ENCODE measurements at places on chromosomes 6 and 20.

DNA sequence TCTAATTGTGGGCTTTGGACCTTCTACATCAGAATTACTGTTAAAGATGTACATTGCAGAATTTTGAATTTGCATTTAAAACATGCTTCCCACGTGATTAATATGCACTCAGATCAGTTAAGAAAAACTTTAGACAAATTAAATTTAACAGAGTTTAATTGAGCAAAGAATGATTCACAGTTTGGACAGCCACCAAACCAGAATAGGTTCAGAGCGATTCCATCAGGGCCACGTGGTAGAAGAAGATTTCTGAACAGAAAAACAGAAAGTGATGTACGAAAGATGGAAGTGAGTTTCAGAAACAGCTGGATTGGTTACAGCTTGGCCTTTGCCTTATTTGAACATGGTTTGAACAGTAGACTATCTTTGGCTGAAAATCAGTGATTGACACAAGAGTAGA lies 704.2 kb upstream of the MAP3K7 start:
- no peak for DNase-seq

DNA sequence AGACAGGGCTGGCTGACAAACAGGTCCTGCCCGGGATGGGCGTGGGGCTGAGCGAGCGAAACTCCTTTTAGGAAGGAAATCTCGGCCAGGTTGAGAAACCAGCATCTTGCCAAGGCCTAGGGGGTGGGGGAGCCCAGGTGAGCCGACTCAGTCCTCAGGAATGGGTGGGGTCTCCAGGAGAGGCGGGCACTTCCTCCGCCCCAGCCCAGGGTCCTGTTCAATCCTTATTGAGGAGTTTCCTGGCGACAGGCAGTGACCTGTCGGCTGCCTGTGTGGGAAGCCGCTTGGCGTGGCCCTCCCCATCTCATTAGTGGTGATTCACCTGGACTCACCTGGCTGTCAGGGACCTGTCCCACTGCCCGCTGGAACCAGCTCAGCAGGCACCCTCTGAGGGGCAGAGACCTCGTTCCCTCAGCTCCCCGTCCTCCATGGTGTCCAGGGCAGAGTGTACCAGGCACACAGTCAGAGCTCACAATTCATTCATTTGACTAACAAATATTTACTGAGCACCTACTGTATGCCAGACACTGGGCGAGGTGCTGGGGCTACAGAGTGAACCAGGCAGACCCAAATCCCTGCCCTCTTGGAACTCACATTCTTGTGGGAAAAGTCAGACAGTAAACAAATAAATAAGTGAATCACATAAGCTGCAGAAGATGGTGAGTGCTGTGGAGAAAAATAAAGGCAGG lies 51.1 kb downstream of the FGD2 start:
- DNase-seq = no peak

- DNase-seq = no peak
Measured at GRCh38 chr6:36666826-36667591, 11.5 kb upstream of the CDKN1A start.

DNA sequence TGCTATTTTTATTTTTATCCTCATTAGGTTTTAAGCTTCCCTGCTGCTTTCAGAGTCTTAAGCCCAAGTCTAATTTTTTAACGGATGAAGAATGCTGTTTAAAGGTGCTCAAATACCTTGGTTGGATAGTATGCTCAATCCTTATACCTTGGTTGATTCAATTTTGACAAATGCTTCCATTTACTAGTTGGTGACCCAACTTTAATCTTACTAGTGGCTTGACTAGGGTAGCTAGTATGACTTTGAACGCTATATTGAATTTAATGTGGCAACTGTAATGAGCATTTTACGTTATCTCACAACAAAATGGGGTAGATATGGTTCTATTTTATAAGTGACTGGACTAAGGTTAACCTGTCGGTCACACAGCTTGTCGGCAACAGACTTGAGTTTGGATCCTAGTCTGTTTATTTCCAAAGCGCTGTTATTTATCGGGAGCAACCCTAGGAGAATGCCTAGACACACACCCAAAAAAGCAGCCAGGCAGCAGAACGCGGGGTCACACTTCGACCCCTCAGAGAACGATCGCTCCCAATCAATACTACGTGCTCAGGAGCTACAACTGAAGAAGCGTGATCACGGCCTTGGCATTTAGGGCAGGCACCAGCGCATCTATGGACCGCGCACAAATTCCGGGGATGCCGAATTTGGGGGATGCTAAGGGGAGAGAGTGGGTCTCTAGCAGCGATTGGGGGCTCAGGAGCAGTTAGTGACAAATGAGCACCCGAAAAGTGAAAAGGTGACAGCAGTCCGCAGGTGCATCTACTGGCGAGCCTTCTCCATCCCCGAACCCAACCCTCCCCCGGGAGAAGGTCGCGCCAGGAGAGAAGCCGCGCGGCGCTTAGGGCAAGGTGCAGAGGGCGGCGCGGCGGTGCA lies 586 bp upstream of the ALDH5A1 start:
- DNase-seq = no peak

DNA sequence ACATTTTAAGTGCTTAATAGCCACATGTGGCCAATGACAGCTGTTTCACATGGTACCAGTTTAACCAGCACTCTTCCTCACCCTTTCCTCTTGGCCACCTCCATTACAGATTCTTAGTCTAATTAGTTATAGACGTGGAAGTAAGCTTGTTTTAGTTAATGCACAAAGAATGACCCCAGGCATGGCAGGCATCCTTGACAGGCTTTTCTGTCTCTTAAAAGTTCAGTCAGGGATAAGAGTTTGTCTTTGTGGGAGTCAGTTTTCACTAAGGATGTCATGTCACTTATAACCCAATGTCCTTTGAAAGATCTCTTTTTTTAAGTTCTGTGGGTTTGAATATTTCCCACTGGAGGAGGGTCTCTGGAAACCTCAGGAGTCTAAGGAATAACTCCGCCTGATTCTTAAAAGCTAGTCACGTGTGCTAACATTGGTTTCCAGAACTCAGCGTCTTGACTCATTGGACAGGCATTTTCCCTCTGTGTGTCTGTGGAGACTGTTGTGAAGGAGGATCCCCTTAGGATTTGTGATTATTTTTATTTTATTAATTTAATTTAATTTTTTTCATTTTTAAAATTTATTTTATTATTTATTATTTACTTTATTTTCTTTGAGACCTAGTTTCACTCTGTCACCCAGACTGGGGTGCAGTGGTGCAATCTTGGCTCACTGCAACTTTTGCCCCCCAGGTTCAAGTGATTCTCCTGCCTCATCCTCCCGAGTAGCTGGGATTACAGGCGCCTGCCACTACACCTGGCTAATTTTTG lies 171.4 kb downstream of the ZFAND3 start:
- DNase-seq = no peak

DNA sequence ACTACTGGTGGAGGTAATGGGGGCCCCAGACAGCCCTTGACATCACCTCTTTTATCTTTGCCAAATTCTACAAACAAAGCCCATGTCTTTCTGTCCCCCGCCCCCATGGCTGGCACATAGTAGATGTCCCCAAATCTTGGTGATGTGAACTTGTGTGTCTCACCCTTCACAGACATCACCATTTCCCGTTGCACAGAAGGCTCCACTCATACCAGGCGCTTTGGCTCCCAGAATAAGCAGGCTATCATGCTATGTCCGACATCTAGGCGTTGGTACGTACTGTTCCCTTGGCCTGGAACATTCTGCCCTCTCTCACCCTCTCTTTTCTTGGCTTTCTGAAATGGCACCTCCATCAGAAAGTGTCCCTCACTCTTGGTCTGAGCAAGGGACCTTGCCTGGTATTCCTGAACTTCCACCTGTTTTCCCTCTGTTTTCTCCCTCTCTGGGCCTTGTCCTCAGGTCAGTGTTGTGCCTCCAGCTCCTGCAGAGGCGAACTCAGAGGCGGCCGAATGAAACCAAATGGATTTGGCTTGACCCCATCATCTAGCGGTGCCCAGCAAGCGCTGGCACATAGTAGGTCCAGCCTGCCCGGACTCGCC lies 968 bp upstream of the CCN5 start:
- DNase-seq = no peak
